ENCODE measurements at places on chromosomes 13 and 19. TPM values are rescaled to one million over a fixed set of nuclear protein-coding genes. Genes with fewer than 3 reads are reported as not detected.
A peak's percentile ranks its signal among the peaks of the same experiment; 100 is the strongest.

LGALS14 gene
- not detected for total RNA-seq

DNA sequence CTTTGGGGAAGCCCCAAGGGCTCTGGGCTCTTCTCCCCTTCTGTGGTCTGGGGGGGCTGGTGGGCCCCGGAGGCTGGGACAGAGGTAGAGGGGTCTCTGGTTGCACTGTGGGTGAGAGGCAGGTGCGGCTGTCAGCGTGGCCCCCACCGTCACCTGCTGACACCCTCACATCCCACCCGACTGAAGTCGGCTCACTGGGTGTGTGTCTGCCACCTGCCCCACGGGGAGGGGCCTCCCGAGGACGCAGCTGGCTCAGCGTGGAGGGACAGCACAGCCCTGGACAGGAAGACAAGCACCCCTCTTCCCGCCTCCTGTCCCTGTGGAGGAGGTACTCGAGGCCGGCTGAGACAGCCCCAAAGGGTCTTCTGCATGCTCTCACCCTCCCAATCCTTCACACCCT lies 2.2 kb upstream of the TMEM86B start:
- peaks cover 36% of the 10 kb centered on the region for H3K36me3 ChIP-seq
- H3K4me1 ChIP-seq, result peaks cover 4% of the 10 kb centered on the region
- H3K4me3 ChIP-seq, result no peak overlapping the region
- no peak overlapping the region for H3K27ac ChIP-seq
- no peak for DNase-seq

DNA sequence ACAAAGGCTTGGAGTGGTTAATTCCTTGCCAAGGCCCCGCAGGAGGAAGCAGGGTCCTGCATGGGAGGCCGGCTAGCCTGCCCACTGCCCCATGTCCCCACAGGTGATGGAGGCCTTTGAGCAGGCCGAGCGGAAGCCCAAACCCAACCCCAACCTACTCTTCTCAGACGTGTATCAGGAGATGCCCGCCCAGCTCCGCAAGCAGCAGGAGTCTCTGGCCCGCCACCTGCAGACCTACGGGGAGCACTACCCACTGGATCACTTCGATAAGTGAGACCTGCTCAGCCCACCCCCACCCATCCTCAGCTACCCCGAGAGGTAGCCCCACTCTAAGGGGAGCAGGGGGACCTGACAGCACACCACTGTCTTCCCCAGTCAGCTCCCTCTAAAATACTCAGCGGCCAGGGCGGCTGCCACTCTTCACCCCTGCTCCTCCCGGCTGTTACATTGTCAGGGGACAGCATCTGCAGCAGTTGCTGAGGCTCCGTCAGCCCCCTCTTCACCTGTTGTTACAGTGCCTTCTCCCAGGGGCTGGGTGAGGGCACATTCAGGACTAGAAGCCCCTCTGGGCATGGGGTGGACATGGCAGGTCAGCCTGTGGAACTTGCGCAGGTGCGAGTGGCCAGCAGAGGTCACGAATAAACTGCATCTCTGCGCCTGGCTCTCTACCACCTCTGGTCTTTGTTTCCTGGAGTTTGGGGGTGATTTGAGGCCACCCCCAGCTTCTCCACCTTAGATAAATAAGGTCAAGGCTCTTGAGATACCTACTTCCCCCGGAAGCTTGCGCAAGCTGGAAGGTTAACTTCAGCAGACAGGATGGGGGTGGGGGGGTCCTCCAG lies 2.6 kb downstream of the B3GNT8 start:
- no peak overlapping the region for H3K4me3 ChIP-seq
- peaks cover 26% of the 10 kb centered on the region for H3K4me1 ChIP-seq
- peaks cover 3% of the 10 kb centered on the region for H3K36me3 ChIP-seq
- no peaks in the 10 kb centered on the region for H3K27me3 ChIP-seq
- peak overlapping the region; percentile 72 for H3K27ac ChIP-seq

GRCh38 chr13:110423689-110424302 lies 116.7 kb downstream of the COL4A2 start:
- no peak overlapping the region for H3K4me3 ChIP-seq
- no peak overlapping the region for H3K27ac ChIP-seq
- no peak for DNase-seq
- peaks cover 9% of the 10 kb centered on the region for H3K4me1 ChIP-seq
- H3K27me3 ChIP-seq, result peaks cover 74% of the 10 kb centered on the region

GRCh38 chr19:41804336-41804735 lies 7.9 kb downstream of the CEACAM3 start:
- H3K36me3 ChIP-seq, result no peaks in the 10 kb centered on the region
- H3K4me3 ChIP-seq, result no peak overlapping the region
- H3K27ac ChIP-seq, result no peak overlapping the region
- no peak for DNase-seq
- H3K4me1 ChIP-seq, result peaks cover 17% of the 10 kb centered on the region

DNA sequence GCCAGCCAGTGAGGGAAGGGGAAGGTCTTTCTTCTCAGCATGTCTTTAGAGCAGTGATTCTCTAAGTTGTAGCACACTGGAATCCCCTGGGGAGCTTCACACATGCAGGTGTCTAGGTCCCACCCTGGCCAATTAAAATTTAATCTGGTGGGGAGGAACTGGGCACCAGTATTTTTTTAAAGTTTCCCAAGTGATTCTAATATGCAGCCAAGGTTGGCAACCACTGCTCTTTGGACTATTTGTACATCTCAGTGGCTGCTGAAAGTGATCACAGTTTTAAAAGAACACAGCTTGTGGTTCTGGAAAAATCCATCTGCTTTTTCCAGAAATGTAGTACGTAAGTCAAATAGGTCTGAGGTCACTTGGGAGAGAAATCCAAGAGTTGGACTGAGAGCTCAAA lies 10.7 kb upstream of the KATNAL1 start:
- H3K27me3 ChIP-seq, result no peaks in the 10 kb centered on the region
- DNase-seq, result no peak
- H3K4me1 ChIP-seq, result peaks cover 7% of the 10 kb centered on the region
- no peak overlapping the region for H3K27ac ChIP-seq
- no peak overlapping the region for H3K4me3 ChIP-seq
- peaks cover 3% of the 10 kb centered on the region for H3K36me3 ChIP-seq

- peaks cover 4% of the 10 kb centered on the region for H3K4me1 ChIP-seq
- H3K27ac ChIP-seq, result no peak overlapping the region
- H3K4me3 ChIP-seq, result no peak overlapping the region
- H3K36me3 ChIP-seq, result no peaks in the 10 kb centered on the region
Measured at GRCh38 chr13:74922963-74923362, 559.0 kb downstream of the TBC1D4 start.

DNA sequence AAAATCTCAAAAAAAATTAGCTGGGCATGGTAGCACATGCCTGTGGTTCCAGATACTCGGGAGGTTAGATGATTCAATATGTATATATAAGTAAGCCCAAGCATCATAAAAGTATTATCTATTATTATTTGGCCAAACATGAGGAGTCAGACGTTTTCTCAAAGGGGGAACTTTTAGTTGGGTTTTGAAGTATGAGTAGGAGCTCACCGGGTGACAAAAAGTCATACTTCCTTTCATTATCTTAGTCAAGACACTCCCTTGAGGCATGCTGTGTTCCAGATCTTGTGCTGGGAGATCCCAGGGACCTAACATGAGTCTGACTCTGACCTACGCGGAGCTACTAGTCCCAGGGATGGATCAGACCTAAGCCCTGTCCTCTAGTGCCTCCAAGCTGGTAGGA lies 8.2 kb upstream of the MYH14 start:
- H3K27ac ChIP-seq, result no peak overlapping the region
- H3K4me3 ChIP-seq, result no peak overlapping the region
- no peaks in the 10 kb centered on the region for H3K4me1 ChIP-seq

JSRP1 gene
- total RNA-seq, result not detected

UQCRFS1 gene
- 33.6 TPM for total RNA-seq

SUCLA2 gene
- total RNA-seq, result 33.2 TPM

DNA sequence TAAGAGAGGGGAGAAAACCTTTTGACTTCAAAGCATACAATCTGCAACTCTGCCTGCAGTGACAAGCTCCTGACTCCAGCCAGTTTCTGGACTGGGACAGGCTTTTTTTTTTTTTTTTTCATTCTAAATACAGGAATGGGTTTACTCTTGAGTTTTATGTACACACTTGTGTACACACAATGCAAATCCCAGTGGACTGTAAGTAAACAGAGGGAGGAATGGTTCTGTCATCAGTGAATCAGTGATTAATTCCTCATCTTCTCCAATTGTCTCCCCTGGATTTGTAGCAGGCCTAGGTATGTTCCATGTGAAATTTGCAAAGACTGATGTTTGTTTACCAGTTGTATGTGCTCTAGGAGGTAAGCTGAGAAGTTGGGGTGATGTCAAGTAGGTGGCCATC lies 184.8 kb downstream of the SHISA2 start:
- peaks cover 7% of the 10 kb centered on the region for H3K4me1 ChIP-seq
- H3K27ac ChIP-seq, result no peak overlapping the region
- no peak for DNase-seq
- H3K27me3 ChIP-seq, result peaks cover 19% of the 10 kb centered on the region
- H3K36me3 ChIP-seq, result no peaks in the 10 kb centered on the region

NKPD1 gene
- 0.14 TPM for total RNA-seq

- H3K27ac ChIP-seq, result no peak overlapping the region
- H3K27me3 ChIP-seq, result no peaks in the 10 kb centered on the region
- H3K4me1 ChIP-seq, result no peaks in the 10 kb centered on the region
- DNase-seq, result no peak
- no peak overlapping the region for H3K4me3 ChIP-seq
Measured at GRCh38 chr13:63166345-63166744, 1750.7 kb upstream of the PCDH20 start.

HIPK4 gene
- not detected for total RNA-seq

DNA sequence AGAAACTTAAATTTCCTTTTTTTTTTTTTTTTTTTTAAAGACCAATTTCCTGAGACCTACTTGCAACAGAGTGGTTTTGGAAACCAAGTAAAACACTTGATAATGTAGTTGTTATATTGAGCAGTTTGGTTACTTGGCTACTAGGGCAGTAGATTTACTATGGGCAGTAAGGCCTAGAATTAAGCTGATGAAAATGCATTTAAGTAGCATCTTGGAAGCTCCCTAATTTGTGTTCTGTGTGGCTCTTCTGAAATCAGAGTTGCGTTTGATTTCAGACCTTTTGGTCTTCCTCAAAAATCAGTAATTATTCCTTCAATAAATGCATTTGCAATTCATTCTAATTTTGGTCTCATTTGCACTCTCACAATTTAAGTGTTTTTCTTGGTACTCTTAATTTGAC lies 810 bp downstream of the GPR180 start:
- H3K4me3 ChIP-seq, result peak overlapping the region; percentile 84
- no peaks in the 10 kb centered on the region for H3K27me3 ChIP-seq
- H3K27ac ChIP-seq, result peak overlapping the region; percentile 76
- DNase-seq, result no peak
- H3K4me1 ChIP-seq, result peaks cover 37% of the 10 kb centered on the region
- peaks cover 24% of the 10 kb centered on the region for H3K36me3 ChIP-seq

LCP1 gene
- 923 TPM for total RNA-seq

DNA sequence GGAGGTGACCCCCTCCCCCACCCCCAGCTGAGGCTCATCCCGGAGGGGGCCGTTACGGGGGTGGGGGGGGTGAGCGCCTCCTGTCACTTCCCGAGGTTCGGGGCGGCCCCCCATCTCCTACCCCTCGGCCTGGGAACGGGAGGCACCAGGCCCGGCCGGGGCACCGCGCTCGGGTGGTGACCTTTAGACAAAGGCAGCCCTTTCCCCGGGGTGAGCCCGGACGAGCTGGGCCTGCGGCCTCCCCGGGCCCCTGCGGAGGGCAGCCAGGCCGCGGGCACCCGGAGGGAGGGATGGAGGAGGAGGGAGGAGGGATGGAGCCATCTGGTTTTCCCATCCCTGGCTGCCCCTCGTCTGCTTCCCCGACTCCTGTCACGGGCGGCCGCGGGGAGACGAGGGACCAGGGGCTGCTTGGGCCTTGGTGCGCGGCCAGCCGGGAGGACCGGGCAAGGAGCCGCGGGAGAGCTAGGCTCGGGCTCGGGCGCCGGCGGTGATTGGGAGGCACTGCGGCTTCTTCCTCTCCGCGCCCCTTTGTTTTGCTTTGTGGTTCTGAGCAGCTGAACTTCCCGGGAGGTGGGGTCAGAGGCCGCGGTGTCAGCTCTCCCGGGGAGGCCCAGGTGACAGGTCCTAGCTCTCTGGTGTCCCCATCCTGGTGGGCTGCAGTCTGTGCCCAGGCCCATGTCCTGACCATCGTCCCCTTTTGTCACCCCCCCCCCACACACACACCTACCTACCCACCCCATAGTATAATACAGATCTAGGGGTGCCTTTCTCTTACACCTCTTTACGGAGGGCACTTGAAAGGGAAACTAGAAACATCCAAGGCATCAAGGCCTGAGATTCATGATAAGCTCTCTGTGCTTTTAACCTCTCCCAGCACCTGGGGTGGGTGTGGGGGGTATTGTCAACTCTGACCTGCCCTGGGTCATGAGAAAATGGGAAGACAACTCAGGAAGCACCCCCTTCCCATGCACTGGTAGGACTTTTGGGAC lies 1.3 kb downstream of the BICRA start:
- peak; percentile 69 for DNase-seq
- peak overlapping the region; percentile 67 for H3K4me3 ChIP-seq
- H3K27ac ChIP-seq, result peak overlapping the region; percentile 72
- peaks cover 24% of the 10 kb centered on the region for H3K4me1 ChIP-seq
- no peaks in the 10 kb centered on the region for H3K27me3 ChIP-seq

DNA sequence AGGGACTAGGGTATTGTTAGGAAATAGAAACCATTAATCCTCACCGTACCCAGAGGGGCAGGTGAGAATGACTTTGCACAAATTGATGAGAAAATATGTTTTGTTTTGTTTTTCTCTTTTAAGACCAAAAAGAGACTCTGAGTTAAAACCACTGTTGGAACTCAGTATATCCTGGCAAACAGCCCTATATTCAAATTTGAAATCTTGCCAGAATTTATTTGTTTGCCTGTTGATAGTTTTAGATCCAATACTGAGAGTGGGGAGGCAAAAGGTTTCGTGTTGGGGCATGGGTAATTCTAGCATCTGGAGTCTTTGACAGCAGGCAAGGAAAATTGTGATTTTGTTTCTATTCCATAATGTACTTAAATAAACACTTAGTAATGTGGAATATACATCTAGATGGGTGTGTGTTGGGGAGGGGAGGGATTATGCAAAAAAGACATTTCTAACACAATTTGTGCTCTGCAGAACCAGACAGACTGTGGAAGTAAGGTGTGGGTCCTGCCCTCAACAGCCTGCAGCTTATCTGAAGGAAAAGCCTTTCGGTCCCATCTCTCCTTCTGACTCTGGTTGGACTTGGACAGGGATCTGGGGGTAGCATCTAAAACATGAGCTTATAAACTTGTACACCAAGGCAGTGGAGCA lies 190.7 kb downstream of the OXGR1 start:
- H3K4me3 ChIP-seq, result no peak overlapping the region
- H3K4me1 ChIP-seq, result no peaks in the 10 kb centered on the region
- H3K27me3 ChIP-seq, result no peaks in the 10 kb centered on the region
- no peak for DNase-seq

GRCh38 chr19:55678121-55678671 lies 3.2 kb downstream of the EPN1 start:
- peaks cover 26% of the 10 kb centered on the region for H3K36me3 ChIP-seq
- peak overlapping the region; percentile 2 for H3K27ac ChIP-seq
- no peaks in the 10 kb centered on the region for H3K27me3 ChIP-seq

CEACAM3 gene
- not detected for total RNA-seq

DNA sequence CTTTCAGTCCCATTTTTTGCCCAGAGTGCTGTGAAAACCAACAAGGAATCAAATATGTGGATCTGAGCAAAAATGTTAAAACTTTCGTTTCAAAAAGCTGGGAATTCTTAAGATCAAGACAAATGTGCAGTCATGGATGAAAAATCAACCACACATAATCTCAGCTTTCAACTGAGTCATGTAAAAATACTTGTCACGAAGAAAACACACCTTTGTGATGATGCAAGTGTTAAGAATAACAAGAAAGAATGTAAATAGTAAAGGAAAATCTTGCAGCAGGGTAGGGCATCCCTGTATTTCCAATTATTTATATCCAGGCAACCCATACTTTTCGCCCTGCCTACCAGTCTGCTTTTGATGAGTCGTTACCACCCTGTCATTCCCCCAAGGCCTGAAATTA lies 27.4 kb upstream of the DCLK1 start:
- no peak for DNase-seq
- no peak overlapping the region for H3K4me3 ChIP-seq
- no peaks in the 10 kb centered on the region for H3K4me1 ChIP-seq
- no peak overlapping the region for H3K27ac ChIP-seq
- no peaks in the 10 kb centered on the region for H3K27me3 ChIP-seq
- no peaks in the 10 kb centered on the region for H3K36me3 ChIP-seq

DMKN gene
- total RNA-seq, result not detected

Measured in activated CD8-positive, alpha-beta memory T cell treated with anti-CD3 and anti-CD28 coated beads, Interleukin-2, amount 10 ng/mL, durations not matched to agents 7 days and 5 days (primary cell).